Bronchial epithelial cell (primary cell): ENCODE measurements at places on chromosomes 7 and 10.

DNA sequence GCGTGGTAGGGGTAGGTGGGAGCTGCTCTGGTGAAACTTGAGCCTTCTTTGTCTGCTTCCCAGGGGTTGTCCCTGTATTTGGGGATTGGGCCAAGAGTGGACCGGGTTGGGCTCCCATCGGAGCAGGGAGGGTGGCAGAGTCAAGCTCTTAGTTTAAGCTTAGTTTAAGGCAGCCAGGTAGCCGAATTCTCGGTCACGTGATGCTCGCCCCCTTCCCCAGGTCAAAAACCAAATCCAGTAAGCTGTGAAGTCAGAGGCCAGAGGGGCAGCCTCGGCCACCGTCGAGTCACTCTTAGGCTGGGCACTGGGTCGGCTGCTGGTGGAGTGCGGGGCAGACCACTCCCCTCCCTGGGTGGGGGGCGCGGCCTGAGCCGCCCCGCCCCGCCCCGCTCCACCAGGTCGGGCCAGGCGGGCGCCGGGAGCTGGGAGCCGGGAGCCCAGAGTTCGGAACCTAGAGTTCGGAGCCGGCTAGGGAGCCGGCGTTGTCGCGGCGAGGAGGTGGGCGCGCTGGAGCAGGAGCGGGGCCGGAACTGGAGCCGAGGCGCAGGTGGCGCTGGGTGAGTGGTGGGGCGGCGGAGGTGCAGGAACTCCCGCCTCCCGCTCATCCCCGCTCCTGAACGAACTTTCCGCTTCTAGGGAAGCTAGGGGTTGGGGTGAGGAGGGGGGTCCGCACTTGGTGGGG is 2.8 kb upstream of the LZTS2 start:
- no peak for DNase-seq

DNA sequence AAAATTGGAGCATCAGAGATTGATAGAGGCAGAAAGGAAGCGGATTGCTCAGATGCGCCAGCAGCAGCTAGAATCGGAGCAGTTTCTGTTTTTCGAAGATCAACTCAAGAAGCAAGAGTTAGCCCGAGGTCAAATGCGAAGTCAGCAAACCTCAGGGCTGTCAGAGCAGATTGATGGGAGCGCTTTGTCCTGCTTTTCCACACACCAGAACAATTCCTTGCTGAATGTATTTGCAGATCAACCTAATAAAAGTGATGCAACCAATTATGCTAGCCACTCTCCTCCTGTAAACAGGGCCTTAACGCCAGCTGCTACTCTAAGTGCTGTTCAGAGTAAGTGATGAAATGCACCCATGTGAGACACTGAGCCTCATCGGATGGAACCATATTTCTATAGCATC is 33.1 kb downstream of the STAMBPL1 start:
- no peak for DNase-seq

GRCh38 chr10:21521751-21522533 is 3.5 kb downstream of the SKIDA1 start:
- DNase-seq: no peak

- DNase-seq: no peak
Observed at GRCh38 chr10:88911116-88911515, 31.1 kb downstream of the STAMBPL1 start.

DNA sequence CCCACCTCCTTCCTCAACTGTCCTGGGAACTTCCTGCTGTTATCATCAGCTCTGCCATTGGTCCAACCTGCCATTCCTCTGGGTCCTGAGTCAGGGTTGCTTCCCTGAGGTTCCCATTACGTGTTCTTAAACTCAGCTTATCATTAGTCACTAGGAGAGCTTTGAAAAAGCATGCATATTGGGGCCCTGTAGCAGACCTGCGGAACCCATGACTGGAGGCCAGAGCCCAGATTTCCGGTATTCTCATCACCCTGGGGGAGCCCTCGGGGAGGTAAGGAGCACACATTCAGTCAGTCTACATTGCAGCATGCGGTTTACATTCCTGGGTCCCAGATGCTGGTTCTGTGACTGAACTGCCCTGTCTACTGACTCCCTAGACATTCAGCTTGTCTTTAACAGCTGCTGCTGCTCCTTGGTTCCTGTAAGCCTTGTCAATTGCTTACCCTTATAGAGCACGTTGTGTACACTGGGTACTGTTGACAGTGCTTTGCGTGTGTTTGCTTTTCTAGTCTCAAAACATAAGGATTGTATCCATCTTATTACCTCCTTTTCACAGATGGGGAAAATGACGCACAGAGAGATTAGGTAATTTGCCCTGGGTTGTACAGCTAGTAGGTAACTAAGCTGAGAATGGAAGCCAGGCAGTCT is 12.8 kb downstream of the CDHR3 start:
- DNase-seq: peak; percentile 74

DNA sequence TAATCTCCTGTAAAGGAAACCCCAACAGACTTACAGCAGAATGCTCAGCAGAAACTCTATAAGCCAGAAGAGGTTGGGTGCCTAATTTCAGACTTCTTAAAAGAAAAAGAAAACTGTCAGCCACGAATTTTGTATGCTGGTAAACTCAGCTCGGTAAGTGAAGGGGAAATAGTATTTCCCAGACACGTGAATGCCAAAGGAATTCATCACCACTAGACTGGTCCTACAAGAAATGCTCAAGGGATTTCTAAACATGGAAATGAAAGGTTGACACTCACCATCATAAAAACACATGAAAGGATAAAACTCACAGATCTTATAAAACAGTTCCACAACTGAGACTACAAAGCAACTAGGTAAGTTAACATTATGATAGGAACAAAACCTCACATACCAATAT is 68.6 kb downstream of the GLCCI1 start:
- DNase-seq: peak; percentile 29

DNA sequence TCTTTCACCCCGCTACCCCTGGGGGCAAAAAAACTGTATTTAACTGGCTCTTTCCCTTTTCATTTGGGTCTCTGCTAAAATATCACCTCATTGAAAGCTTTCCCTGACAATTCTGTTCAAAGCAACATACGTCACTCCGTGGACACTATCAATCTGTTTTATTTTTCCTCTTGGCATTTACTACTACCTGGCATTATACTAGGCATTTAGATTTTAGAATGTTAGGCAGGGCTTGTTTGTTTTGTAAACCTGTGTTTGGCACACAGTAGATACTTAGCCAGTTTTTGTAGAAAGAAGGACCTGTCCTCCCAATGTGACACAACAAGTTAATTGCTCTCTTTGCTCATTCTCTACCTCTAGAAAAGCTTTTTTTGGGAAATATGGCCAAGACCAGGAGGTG is 26.5 kb upstream of the PDK4 start:
- no peak for DNase-seq

- peak; percentile 98 for DNase-seq
Observed at GRCh38 chr7:42597300-42597699, 314.6 kb downstream of the C7orf25 start.

DNA sequence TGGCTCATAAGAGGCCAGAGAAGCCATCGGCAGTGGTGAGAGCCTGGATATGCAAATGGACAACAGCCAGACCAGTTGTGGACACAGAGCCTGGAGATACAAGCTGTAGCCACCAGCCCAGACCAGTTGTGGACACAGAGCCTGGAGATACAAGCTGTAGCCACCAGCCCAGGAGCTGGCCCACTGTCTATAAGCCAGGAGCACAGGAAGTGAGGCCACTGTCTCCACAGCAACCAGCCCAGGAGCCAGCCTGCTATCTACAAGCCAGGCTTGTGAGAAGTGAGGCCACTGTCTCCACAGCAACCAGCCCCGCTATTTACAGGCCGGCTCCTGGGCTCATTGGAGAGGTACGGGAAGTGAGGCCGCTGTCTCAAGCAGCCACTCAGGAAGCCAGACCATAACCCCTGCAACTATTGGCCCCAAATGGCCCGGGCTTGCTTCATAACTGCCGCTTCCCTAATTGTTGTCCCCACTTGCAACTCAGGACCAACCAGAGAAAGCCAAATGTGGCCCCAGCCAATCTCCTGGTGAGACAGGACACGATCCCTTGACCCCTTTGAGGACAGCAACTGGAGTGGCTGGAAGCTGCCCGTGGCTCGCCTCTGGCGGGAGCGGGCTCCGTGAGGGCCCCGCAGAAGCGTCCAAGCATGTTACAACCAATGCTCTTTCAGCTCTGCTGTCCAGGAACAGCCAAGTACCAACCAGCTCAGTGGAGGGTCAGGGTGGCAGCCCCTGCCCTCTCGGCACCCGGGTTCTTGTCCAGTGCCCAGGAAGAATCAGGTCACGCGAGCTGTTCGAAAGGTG is 44.1 kb upstream of the CNPY1 start:
- no peak for DNase-seq

GRCh38 chr7:138752518-138753149 is 45.2 kb upstream of the TMEM213 start:
- DNase-seq: peak; percentile 62

- DNase-seq: no peak
Observed at GRCh38 chr7:101165958-101166647, 734 bp upstream of the VGF start.

DNA sequence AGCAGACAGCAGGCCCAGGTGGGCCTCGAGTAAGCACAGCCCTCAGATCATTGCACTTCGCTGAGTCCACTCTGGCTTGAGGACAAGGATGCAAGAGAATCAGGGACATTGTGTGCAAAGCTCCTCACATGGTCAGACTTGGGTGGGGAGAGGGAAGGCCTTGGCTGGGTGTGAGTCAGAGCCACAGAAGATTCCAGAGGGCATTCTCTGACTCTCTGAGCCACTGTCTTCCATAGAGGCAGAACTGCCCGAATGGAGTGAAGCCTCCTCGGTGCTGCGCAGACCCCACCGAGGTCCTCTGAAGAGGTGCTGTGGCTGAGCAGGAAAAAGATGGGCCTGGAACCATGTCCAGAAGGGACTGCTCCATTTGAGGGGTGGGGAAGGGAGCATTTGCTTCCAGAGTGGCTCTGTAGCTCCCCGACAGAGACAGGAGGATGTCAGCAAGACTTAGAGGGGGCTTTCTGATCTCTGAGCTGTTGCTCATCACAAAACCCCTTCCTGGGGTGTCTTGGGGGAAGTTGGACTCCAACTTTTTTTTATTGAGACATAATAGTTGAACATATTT is 120.8 kb downstream of the PTPN20 start:
- DNase-seq: peak; percentile 9

- no peak for DNase-seq
Observed at GRCh38 chr7:15236952-15237351, 324.9 kb downstream of the AGMO start.

DNA sequence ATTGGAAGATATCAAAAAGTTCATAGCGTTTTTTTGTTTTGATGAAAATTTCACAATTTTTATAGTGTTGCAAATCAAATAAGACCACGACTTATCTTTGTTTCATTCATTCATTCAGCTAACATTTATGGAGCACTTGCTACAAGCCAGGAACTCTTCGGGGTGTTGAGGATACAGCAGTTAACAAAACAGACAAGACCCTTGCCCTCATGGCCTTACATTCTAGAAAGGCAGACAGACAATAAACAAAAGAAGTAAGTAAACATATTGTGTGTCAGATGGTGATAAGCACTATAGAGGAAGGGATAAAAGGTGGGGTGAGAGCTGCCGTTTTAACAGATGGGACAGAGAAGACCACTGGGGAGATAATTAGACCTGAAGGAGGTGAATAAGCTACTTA is 41.6 kb upstream of the GSAP start:
- DNase-seq: no peak

GRCh38 chr10:33106767-33107166 is 148.7 kb upstream of the ITGB1 start:
- DNase-seq: no peak

DNA sequence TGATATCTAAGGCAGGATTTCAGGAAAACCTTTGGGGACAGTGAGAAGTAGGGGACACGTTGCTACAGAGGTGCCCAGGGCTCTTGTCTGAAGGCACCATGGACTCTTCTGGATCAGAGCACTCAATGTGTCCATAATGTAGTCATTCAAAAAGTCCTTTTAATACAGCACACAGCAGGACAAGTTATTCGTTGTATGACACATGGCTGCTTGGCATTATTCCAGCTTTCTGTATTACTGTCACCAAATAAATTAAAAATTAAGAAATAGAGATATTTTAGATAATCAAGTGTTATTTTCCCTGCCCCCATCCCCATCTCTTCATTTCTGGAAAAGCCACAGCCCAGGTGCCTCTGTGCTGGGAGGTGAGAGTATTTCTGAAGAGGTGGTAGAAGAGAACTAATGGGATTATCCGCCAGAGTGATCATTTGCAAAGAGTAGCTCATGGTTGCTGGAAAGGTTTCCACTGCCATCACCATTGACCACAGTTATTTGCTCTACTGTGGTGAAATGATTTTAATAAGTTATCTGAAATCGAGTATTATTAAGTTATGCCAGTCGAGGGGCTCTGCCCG is 83.0 kb downstream of the CXCL12 start:
- DNase-seq: no peak

GRCh38 chr7:83468251-83468739 is 180.6 kb downstream of the SEMA3E start:
- DNase-seq: peak; percentile 99

DNA sequence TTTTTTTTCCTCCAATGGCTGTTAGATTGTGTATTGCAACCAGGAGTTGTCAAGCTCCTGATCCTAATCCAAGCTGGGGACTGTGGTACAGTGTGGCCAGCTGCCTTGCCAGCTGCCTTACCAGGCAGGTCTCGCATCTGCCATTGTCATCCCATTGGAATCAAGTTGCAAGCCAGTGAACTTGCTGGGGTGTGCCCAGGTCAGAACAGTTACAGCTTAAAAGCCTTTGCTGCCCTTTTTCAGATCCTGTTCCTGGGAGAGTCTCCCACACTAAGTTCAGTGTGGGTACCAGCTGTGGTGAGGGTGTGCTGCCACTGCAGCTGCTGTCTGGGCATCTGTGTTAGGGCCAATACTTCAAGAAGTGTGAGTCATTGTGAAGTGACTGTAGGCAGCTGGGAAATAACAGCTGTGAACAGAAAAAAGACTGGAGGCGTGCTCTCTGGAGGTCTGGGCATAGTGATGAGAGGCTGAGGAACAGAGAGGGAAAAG is 72.8 kb downstream of the CCNY start:
- peak; percentile 72 for DNase-seq

GRCh38 chr7:28088032-28088431 is 92.6 kb downstream of the JAZF1 start:
- DNase-seq: no peak

- no peak for DNase-seq
Observed at GRCh38 chr7:28230261-28230660, 49.7 kb upstream of the JAZF1 start.

GRCh38 chr7:156374335-156374734 is 266.2 kb upstream of the RNF32 start:
- DNase-seq: no peak

DNA sequence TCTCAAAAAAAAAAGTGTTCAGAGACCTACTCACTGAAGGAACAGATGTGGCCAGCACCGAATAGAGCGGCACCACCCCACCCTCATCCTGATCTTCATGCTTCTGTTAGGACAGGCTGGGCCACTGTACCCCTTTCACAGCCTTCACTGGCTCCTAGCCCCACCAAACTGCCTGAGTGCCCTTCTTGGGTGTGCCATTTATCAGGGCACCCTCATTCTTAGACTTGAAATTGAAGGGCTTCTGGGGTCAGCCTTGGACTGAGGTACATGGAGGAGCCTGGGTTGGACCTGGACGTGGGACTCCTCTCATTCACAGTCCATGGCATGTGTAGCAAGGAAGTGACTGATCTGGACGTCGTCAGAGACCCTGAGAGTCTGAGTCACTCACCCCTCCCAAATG is 190.3 kb downstream of the COBL start:
- DNase-seq: no peak
